ENCODE measurements at places on chromosomes 11 and 22. TPM values are rescaled to one million over a fixed set of nuclear protein-coding genes. Genes with fewer than 3 reads are reported as not detected.

Gene PHOX2A
- not detected for polyA plus RNA-seq

Gene OR4X1
- polyA plus RNA-seq = not detected

Gene PATE2
- polyA plus RNA-seq = not detected

Gene PYGM
- 2.4 TPM for polyA plus RNA-seq

Gene TRIM44
- 100 TPM for polyA plus RNA-seq

Gene DUSP8
- 4.0 TPM for polyA plus RNA-seq

Gene CDC42EP2
- 18.6 TPM for polyA plus RNA-seq
